ENCODE measurements at places on chromosomes 1 and 21.
A peak's percentile ranks its signal among the peaks of the same experiment; 100 is the strongest.

- no peak for DNase-seq
Observed at GRCh38 chr1:59044535-59045121, 252.3 kb upstream of the FGGY start.

- peak; percentile 84 for DNase-seq
Observed at GRCh38 chr1:245874942-245875580, 632.0 kb downstream of the SMYD3 start.

- no peak for DNase-seq
Observed at GRCh38 chr1:187854457-187854856, 1025.7 kb downstream of the PLA2G4A start.

- DNase-seq, result no peak
Observed at GRCh38 chr1:213883618-213884017, 104.2 kb upstream of the PROX1 start.

DNA sequence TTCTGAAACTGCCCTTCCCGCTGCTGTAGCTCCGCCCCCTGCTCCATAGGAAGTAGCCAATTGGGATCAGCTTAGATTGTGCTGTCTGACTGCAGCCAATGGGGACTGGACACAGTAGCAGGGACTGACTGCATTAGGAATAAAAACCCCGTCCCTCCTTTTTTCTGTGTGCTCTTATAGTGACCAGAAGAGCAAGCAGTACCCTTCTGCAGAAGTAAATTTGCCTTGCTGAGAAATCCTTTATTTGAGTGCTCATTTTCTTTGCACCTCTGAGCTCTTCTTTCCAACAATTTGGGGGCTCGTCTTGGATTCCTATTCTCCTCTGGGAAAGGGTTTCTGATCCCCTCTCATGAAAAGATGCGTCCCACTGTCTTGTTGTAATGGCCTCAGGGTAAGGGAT lies 16.2 kb downstream of the OR2L13 start:
- DNase-seq, result no peak

GRCh38 chr1:118931876-118932275 lies 56.3 kb downstream of the TBX15 start:
- DNase-seq, result no peak

DNA sequence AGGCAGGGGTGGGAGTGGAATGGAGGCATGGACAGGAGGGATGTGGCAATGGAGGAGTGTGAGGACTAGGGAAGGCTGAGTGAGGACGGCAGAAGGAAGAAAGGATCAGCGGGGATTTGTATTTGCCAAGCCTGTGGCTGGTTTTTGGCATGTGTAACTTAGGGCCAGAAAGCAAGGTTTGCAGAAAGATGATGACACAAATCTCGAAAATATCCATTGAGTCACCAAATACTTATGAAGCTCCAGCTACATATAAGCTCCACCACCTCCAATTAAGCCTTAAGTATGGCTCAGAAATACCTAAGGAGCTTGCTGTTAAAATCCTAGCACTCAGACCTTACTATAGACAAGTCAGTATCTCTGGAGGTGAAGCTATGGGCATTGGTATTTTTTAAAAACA lies 90.1 kb downstream of the OMA1 start:
- DNase-seq, result no peak

GRCh38 chr1:5492846-5493245 lies 499.4 kb downstream of the NPHP4 start:
- no peak for DNase-seq

- no peak for DNase-seq
Observed at GRCh38 chr21:45382697-45382997, 22.3 kb upstream of the COL18A1 start.

GRCh38 chr1:26122988-26123973 lies 11.7 kb downstream of the PDIK1L start:
- DNase-seq, result no peak

DNA sequence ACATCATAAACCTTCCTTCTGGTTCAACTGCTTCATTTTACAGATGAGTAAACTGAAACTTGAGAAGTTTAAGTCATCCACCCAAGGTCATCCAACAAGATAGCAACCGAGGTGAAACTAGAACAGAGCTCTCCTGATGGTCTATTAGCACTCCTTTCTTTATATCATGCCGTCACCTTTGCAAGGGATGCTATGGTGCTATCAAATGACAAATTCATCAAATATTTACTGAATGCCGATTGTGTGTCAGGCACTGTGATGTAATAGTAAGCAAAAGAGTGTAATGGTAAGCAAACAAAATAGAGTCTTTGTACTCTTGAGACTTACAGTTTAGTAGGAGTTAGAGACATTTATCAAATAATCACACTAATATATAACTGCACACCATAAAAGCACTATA lies 14.0 kb upstream of the SGIP1 start:
- no peak for DNase-seq

GRCh38 chr21:29271927-29272333 lies 26.8 kb upstream of the BACH1 start:
- no peak for DNase-seq

- no peak for DNase-seq
Observed at GRCh38 chr1:45995298-45995697, 137.1 kb downstream of the PIK3R3 start.

DNA sequence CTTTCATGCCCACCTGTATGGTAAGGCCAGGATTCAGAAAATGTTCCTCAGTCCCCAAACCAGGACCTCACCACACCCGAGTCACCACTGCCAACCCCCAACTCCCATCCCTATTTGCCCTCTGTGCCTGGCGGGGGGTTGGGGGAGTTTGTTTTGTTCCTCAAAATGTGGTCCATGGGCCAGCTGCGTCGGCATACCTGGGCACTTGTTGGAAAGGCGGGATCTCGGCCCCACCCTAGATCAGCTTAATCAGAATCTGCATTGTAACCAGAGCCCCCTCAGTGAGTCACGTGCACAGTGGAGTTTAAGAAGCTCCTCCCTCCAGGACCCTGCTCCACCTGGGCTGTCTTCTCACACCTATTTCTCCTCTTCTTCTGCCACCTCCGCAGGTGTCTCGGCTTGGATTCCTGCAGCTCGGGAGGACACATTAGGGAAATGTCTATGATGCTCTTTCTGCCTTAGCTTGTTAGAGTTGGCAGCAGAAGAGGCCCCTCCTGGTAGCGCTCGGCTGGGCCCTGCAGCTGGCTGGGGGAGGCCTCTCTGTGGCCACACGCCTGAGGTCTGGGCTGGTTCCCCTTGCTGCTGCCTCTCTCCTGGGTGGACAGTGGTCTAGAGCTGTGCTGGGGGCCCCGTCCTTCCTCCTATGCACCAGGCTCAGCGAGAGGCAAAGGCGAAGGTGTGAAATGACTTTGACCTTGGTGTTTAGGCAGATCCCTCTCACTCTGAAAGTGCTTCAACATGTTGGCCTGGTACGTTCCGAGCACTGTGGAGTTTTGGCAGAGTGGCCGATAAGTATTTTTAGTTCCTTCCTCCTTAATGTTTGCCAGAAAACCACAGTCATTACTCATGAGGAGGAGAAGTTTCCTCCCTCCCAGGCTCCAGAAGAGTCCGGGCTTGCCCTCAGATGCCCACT lies 41.8 kb upstream of the CAMTA1 start:
- peak; percentile 67 for DNase-seq

- no peak for DNase-seq
Observed at GRCh38 chr1:165927169-165927568, 99.8 kb downstream of the UCK2 start.

GRCh38 chr1:15848929-15849774 lies 1.6 kb downstream of the SPEN start:
- DNase-seq, result peak; percentile 94

- no peak for DNase-seq
Observed at GRCh38 chr21:31732597-31733550, 956 bp upstream of the SCAF4 start.

- DNase-seq, result no peak
Observed at GRCh38 chr1:14338509-14338908, 260.0 kb upstream of the KAZN start.

- DNase-seq, result no peak
Observed at GRCh38 chr1:229139331-229140118, 131.4 kb upstream of the RAB4A start.

GRCh38 chr1:66641891-66642473 lies 108.0 kb downstream of the SGIP1 start:
- no peak for DNase-seq

DNA sequence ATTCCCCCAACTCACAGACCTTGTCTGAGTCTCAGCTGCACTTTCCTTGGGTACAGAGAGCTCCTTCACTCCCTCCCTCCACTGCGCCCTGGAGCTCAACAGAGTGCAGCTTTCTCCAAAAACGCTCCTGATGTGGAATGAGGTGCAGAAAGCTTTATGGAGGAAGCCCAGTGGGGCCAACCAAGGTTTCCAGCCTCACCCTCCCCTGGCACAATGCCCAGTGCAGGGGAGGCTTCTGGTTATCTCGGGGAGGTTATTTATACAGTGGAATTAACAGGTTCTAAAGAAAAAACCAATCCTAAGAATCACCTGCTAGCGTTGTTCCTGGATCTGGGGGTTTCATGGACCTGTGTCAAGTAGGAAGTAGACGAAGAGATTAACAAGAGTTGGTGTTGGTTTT lies at the start of gene ITLN1:
Gene ITLN1, minus strand, starts transcription at position 139 of the 400 bp plus-strand sequence. CDS start 303 bp downstream, outside the sequence.
- DNase-seq, result no peak

DNA sequence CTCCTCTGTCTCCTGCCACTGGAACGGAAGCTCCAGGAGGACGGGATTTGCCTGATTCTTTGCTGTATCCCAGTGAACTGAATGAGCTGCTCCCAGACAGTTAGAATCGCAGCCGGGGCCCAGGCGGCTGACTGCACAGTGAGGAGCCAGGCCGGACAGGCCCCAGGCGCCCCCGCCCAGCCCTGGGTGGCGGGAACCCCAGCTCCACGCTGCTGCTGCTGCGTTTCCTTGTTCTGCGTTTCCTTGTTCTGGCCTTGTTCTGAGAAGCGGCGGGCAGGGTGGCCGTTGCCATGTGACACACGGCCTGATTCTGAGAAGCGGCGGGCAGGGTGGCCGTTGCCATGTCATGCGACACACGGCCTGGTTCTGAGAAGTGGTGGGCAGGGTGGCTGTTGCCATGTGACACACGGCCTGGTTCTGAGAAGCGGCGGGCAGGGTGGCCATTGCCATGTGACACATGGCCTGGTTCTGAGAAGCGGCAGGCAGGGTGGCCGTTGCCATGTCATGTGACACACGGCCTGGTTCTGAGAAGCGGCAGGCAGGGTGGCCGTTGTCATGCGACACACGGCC lies 56.2 kb downstream of the SLC37A1 start:
- no peak for DNase-seq

DNA sequence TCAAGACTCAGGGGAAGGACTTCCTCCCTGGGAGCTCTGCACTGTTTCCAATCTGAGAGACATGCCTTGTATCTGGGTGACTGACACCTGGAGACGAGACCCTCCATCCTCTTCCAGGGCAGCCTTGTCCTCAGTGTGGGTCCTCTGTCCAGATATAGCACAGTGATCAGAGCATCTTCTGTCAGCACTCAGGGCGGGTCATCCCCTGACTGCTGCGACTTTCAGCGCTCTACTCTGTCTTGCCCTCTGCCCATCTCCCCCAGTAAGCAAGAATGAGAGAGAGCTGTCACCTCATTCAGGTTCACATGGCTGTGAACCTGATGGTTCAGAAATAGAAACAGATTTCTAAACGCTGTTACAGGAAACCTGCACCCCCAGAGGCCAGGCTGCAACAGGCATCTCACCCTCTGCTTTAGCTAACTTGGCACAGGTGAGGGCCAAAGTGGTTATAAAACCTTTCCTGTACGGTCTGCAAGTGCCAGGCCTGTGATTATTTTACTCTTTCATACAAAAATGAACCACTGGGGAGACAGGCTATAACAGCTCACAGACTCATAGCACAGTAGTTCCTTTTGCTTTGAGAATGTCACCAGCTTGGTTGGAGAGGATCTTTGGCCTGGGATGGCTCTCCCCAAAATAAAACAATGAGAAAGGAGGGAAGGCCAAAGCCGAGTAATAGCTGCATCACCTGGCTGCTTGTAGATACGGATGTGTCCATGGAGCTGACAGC lies 11.4 kb upstream of the TENT5C start:
- no peak for DNase-seq

DNA sequence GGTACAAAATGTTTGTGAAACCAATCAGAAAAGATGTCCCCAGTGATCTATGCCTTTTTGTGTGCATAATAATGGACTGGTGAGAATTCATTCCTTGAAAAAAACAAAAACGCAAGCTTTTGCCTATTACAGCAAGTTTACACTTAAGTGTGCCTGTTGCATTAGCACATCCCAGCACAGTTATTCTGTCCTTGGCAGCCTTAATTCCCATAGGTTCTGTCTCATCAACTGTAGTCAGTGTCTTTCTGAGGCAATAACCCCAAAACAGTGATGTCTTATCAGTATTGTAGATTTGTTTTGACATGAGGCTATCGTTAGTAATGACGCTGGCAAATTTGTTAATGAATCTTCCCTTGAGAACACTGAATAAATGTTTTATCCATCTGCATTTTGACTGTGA lies 109.9 kb upstream of the KCTD3 start:
- DNase-seq, result no peak

- no peak for DNase-seq
Observed at GRCh38 chr1:155899683-155900082, 11.5 kb downstream of the RIT1 start.

GRCh38 chr1:25473653-25474225 lies 43.0 kb downstream of the MACO1 start:
- DNase-seq, result no peak

- DNase-seq, result no peak
Observed at GRCh38 chr1:49424782-49425181, 599.0 kb downstream of the AGBL4 start.

DNA sequence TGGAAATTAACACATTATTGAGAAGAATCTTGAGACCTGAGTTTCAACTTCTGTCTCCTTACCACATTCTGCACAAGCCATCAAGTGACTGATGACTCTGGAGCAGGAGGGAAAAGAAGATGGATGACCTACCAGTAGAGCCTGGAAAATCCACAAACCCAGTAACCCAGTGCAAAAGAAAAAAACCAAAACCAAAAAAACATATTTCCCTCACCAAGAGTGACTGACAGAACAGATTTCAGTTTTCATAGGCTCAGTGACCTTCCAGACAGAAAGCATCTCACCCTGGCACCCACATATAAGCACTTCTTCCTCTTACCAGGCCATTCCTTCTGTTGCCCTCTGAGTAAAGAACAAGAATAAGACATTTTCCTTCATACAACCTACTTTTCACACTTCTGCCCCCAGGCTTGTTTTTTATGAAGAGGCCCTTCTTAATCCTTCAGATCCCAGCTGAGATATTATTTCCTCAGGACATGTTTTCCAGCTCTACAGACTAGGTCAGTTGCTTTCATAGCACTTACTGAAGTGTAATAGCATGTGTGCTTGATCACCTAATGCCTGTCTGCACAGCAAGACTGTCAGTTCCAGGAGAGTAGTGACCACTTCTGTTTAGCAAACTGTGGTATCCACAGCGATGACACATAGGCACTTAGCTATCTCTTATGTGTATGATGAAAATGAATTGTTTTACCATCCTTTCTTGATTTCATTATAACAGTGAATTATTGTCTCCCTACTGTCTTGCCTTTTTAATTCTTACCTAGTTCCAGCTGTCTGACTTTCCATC lies 4.0 kb downstream of the TSACC start:
- DNase-seq, result no peak

GRCh38 chr1:212450331-212450881 lies 17.7 kb downstream of the NENF start:
- peak; percentile 96 for DNase-seq

DNA sequence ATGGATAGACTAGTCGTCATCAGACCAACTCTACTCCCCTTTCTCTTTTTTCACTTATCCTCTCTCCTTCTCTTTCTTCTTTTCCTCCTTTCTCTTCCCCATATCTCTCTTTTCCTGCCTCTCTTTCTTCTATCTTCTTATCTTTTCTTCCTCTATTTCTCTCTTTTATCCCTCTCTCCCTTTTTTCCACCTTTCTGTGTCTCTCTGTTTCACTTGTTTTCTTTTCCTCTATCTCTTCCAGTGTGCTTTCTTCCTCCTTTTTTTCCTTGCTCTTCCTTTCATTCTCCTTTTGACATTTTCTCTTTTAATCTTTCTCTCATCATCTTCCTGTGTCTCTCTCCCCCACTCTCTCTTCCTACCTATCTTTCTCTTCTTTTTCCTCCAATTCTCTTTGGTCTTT lies 159.0 kb upstream of the PTGFR start:
- DNase-seq, result no peak
